ENCODE measurements at places on chromosomes 5 and 9.

GRCh38 chr5:16854351-16854750 is 81.7 kb downstream of the MYO10 start:
- no peak for DNase-seq

DNA sequence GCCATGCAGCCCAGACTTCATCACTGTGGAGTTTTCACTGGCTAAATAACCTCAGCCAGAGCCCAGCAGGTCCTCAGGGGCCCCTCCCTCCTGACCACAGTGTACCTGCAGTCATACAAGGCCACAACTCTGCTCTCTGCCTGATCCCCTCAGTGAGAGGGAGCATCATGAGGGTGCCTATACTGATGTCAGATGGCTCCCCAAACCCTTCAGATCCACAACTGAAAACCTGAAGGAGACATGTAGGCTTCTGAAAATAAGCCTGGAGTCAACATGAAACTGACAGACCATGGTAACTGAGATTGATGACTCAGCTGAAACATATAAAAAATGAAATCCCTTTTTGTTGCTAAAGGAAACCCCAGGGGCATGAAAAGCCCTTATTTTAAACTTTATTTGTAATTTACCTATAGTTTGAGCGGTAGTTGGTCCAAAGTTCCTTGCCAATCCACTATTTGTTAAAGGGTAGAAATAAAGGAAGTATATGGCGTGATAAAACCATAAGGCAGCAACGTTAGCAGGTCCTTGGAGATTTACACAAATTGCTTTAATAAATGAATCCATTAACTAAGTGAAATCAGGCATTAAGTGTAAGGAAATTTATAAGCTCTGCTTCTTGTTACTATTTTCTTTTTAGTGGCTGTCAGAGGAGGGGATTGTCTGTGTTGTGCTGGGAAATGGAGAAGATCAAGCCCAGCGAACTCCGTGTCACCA is 68.3 kb downstream of the FGF1 start:
- no peak for DNase-seq

DNA sequence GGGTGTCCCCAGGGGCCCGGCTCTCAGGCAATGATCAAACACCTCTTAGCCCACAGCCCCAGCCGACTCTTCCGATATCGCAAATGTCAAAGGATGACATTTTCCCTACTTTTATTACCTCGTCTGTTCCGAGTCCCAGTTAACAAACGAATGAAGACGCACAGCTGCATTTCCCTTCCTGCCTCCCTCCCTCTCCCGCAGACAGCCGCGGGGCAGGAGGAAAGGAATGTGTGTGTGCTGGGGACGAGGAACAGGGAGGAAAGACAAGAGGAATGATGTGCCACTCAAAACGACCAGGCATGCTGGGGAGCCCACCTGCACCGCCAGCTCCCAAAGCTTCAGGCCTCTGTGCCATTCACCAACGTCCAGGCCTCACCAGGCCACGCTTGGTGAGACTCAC is 125.9 kb upstream of the SARDH start:
- no peak for DNase-seq

DNA sequence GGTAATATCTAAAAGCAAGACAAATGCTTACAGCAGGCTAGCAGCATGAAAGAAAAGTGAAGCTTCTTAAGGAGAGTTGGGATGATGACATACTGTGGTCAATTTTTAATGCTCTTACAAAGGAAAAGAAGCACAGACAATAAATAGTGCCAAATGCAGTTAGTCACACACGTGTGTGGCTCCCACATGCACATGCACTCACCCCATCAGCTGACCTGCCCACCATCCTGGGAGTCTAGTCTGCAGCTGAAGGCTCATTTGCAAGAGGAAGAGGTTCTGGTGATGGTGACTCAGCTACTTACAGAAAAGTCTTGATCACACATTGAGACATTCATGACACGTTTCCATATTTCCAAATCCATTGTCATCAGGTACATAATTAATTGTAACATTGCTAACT is 129.3 kb downstream of the MRPL36 start:
- DNase-seq: no peak

- no peak for DNase-seq
These were observed 7.7 kb upstream of the C5orf47 start for GRCh38 chr5:173981185-173981761.

GRCh38 chr9:32344551-32345182 is 39.8 kb upstream of the ACO1 start:
- no peak for DNase-seq

DNA sequence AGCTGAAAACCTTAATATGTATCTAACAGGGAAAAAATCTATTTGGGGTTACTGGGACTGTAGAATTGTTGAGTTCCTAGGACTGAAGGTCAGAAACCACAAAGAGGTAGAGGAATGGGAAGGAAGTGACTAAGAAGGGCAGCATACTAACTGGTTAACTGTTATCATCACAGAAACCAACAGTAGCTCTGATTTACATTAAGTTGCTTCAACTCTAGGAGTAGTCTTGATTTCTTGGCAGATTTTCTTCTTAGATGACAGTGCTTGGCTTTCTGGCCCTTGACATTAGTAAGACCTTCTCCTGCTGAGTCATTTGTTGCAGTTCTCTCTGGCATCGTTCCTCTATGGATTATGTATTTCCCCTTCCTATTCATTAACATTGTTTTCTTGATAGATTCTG is 116.1 kb upstream of the RASA1 start:
- no peak for DNase-seq

All from stimulated activated CD4-positive, alpha-beta T cell treated with anti-CD3 and anti-CD28 coated beads, Interleukin-1b, Interleukin-23, amount 100 ng/mL, for 24 hours (primary cell).